ENCODE measurements at places on chromosomes 5 and 9. TPM values are rescaled to one million over a fixed set of nuclear protein-coding genes. Genes with fewer than 3 reads are reported as not detected.
A peak's percentile ranks its signal among the peaks of the same experiment; 100 is the strongest.

GRCh38 chr5:151707567-151707966 is 20.9 kb upstream of the SPARC start:
- DNase-seq = peak; percentile 81

GRCh38 chr5:156178117-156178516 is 148.8 kb upstream of the SGCD start:
- DNase-seq = no peak

GRCh38 chr5:160506006-160507004 is 84.7 kb downstream of the PTTG1 start:
- peak; percentile 55 for DNase-seq

DNA sequence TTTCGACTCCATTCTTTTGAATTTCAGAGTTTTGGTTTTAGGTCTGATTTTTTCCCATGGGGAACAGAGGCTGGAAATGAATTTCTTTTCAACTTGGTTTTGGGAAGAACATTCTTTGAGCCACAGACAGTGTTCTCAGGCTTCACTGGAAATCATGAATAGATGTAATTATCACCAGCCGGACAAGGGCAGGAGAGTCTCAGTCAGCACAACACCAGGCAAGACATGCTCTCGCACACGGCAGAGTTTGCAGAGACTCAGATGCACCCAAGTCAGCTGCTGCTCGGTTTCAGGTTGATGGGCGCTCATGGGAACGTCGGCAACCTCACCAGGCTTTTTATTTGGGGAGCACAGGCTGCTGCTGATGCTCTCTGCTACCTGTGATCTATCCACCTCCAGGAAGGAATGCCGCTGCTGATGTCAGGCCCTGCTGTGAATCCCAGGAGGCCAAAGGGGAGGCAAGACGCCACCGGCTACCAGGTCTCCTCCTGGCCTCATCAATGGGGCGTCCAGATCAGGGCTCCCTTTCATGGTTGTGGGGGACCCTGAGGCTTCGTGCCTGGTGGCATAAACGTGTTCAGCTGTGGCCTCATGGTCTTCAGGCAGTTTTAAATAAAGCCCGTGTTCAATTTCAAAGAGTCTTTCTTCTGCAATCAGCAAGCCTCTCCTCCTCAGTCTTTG is 332.3 kb upstream of the IRX4 start:
- no peak for DNase-seq

GRCh38 chr9:26369093-26369492 is 523.5 kb downstream of the CAAP1 start:
- no peak for DNase-seq

The C9 gene
- 0.20 TPM for polyA plus RNA-seq

The SAXO1 gene
- 0.09 TPM for polyA plus RNA-seq

The SVEP1 gene
- 24.5 TPM for polyA plus RNA-seq

The ARSK gene
- polyA plus RNA-seq = 8.9 TPM

The NRARP gene
- polyA plus RNA-seq = 7.5 TPM

Measured in muscle of back (tissue), 13 donors.